CMK (cell line): ENCODE measurements at places on chromosomes 6 and 20.

DNA sequence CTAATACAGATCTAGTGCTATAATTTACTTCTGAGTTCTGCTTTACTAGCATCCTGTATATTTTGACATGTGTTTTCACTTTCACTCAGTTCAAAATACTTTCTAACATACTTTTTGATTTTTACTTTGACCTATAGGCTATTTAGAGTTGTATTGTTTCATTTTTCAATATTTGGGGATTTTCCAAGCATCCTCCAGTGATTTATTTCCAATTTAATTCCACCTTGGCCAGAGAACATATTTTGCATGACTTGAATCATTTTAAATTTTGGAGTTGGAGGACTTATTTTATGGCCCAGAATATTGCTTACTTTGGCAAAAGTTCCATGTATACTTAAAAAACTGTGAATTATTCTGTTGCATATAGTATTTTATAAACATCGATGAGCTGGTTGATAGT is 1215.6 kb upstream of the MAP3K7 start:
- no peak for DNase-seq

DNA sequence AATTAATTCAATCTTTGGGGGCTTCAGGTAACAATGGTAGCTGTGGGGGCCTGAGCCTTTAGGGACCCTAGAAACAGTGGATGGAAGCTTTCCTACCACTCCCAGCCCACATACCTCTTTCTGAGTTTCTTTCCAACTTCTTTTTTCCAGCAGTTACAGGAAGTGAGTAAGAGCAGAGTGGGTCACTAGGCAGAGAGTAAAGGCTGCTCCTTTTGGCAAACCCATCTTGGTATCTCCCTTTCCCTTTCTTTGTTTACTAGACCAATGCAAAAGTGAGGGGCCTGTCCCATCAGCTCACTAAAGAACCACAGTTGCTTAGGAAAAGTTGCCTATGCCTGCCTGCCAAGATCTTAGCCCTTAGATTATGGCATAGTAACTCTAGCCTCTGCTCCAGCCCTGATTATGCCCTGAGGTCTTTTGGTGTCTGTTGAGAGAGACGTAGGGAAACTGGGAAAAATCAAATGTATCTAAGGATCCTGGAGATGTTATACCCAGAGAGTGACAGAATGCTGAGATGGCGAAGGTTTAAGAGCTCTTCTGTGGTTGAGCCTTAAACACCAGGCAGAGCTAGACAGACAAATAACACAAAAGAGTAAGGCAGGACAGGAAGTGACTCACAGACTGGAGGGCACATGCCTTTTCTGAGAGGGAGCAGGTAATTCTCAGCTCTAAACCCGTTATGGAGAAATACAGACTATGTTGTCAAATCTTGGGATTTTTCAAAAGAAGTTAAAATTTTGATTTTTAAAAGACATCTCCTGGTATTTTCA is 31.3 kb downstream of the TRMT6 start:
- DNase-seq: no peak

DNA sequence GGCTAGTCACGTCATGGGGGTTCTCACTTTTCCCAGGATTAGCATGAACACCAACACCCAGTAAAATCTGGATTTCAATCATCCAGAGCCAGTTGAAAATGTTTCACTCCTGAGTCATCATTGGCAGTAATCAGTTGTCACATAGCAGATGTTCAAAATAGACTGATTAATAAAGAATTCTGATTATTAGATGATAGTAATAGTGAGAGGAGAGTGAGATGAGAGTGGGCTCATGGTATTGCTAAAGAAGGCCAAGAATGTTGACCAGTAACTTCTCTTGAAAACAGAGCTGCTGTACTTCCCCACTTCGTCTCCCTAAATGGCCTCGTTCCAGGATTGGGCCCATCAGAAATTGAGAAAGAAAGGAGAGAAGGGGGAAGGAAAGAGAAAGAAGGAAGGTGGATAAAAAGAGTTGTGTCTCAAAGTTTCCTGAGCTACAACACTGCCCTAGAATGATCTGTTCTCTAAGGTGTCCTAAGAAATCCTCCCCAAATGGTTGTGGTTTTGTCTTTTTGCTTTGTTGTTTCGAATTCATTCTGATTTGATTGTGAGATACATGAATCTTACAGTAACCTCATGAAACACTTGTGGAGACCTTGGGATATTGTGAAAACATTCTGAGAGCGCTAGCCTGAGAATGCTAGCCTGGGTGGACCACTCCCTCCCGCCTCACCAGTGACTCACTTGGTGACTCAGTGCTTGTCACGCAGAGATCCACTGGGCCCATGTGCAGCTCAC is 502.2 kb upstream of the JARID2 start:
- DNase-seq: no peak

DNA sequence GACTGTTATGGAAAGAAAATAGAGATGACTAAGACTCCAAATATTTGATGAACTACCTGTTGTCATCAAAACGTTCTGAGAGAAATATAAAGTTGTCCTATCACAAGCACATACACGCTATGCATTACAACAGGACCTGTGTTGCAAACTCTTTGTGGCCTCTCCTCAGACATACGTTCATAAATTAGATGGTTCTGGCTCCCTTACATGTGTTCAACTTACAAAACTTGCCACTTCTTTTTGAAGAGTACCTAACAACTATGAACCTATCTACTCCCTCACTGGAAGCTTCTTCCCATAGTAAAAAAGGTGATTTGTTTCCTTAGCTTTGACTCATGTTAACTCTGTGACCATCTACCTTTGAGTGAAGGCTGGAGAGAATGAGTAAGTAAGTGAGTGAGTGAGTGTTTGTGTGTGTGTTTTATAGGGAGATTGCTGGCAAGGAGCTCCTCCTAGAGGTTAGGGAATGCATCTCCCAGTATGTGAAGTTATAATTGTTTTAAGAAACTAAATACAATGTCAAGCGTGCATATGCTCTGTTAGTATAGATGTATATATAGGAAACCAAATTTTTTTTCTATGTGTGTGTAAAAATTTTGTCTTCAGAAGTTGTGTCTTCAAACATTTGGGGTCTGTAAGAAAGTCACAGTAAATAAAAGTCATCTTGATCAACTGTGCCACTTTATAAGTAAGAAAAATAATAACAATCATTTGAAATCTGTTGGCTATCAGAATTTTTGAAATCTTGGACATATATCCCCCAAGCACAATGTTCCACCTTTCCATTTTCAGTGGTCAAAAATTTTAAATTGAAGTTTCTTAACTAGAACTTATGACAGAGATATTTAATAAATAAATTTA is 1211.1 kb upstream of the GJE1 start:
- peak; percentile 8 for DNase-seq

DNA sequence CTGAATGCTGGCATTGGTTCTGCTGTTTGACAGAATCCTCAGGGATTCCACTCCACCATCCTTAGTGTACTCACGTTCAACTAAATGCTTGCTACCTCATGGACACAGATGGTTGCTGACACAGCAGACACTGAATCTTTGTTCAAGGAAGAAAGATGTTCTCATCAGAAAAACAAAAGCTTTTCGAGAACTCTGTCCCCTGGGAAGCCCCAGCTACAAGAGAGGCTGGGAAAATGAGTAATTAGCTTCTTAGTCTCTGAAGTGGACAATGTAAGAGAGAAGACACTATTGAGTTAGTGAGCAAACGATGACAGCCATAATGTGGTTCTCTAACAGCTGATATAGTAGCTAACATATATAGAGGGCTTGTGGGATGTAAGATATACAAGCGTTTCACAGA is 30.9 kb upstream of the ENPP5 start:
- DNase-seq: no peak

- DNase-seq: no peak
Measured at GRCh38 chr20:6008254-6008653, 45.6 kb downstream of the LRRN4 start.

DNA sequence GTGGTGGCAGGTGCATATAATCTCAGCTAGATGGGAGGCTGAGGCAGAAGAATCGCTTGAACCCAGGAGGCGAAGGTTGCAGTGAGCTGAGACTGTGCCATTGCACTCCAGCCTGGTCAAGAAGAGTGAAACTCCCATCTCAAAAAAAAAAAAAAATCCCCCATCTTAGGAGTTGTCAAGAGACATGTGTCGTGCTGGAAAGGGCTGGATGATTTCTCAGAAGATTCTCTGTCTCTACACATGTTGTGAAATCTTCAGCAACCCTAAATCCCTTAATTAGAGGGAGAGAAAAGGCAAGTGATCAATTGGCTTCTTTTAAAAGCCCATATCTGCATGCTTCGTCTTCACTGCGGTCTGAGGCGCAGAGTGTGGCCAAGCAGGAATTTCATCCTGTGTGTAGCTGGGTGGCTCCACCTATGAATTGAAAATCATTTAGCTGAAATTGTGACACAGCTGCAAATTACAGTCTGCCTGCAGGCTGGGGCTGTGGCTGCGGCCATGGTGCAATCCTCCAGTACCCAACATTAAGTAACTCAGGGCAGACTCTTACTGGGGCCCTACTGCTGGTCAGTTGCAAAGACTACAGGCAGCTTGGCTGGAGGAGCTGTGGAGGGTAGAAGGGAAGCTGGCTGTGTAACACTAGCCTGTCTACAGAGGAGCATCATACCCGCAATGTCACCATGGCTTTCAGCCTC is 3.2 kb upstream of the TGM3 start:
- DNase-seq: no peak

GRCh38 chr6:89459501-89459900 is 26.5 kb downstream of the ANKRD6 start:
- DNase-seq: no peak

- DNase-seq: no peak
Measured at GRCh38 chr6:23325065-23325464, 755.7 kb downstream of the HDGFL1 start.
